Kidney (tissue), 22 donors: ENCODE measurements at places on chromosomes 5 and 9. TPM values are rescaled to one million over a fixed set of nuclear protein-coding genes. Genes with fewer than 3 reads are reported as not detected.

AFAP1L1 gene
- 4.8 TPM for polyA plus RNA-seq

SPEF2 gene
- 7.1 TPM for polyA plus RNA-seq

FBP2 gene
- not detected for polyA plus RNA-seq

SPINK6 gene
- not detected for polyA plus RNA-seq

DNA sequence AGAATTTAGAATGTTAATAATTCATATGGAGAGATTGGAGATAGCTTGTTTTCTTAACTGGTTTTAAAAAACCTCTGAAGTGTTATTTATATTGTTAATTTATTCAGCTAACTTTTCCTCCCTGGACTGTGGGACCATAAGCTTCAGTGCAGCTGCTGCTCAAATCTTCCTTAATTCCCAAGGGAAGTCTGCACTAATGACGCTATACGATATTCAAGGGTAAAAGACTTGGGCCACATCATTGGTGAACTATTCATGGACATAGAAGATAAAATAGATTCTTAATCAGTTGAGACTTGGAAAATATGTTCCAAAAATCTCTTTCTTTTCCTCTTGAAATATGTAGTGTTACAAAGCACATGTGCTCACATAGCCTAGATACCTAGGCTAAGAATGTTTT is 31.1 kb upstream of the GAS1 start:
- DNase-seq, result no peak

GRCh38 chr9:93612796-93613154 is 36.4 kb downstream of the PHF2 start:
- no peak for DNase-seq

DNA sequence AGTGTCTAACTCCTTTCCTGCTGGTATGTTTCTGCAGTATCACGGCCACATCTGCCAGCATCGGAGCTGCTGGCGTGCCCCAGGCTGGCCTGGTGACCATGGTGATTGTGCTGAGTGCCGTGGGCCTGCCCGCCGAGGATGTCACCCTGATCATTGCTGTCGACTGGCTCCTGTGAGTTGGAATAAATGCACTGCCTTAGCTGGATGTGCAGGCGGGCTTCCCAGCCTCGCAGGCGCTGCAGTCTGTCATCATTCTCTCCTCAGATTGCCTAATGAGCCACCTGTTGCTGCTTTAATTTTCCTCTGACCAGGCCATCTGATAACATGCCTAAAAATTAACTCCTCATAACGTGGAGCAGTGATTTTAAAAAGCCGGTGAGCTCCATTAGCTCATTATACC is 79.1 kb upstream of the PLPP6 start:
- DNase-seq, result no peak

- no peak for DNase-seq
Measured at GRCh38 chr5:10935536-10935935, 174.5 kb upstream of the DAP start.

DNA sequence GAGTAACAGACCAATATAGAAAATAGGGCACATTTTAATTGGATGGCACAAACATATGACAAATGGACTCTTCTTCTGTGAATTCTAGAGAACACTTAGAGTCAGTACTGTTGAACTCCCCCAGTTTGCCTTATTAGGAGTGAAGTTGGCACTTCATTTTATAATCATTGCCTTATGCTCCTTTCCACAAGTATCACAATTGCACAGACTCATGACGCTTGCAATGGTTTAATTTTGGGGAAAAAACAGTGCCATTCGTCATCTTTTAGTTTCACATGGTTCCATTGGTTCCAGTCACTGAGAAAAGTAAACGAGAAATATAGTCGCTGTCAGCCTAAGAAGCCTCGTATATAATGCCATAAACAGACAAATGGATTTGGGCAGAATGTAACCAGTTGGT is 71.2 kb downstream of the LURAP1L start:
- no peak for DNase-seq

- DNase-seq, result no peak
Measured at GRCh38 chr9:136225366-136225747, 20.3 kb downstream of the QSOX2 start.

DNA sequence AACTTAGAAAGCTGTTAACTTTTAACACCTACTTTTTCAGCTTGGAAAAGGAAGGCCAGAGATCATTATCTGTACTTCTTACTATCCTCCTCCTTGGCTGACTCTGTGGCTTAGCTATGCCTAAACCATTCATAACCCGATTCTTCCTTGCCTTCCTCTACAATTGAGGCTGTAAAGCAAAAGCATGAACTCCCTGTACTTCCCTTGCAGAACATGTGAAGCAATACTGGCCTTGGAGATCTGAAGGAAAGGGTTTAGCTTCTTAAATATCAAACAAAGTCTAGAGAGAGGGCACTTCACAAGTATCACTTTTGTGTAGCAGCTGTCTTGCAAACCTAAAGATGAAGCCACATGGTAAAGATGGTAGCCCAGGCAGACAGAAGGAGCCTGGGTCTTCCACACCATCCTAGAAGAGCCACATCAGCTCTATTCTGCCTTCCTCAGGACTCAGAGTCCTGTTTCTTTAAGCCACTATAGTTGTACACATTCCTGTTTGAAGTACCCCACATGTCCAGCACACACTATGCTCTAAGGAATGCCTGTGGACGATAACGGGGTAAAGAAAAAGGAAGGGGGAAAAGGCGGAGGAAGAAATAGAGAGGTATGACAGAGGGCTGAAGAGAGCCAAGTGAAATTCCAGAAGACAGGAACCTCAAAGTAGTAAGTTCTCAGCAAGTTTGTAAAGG is 169.2 kb downstream of the SLIT3 start:
- no peak for DNase-seq

DNA sequence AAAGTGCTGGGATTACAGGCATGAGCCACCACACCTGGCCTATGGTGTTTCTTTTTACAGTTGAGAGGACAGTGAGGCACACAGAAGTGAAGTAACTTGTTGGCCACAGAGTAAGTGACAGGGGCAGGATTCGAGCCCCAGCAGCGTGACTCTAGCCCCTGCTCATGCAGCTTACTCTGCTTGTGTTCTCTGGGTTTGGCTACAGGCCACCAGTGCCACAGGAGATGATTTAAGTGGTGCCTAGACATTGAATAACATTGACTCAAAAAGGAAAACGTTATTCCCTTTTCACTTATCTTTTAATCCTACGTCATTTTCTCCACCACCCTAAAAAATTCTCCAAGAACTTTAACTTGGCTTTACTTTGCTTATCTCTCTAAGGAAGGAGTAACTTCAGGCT is 61.4 kb downstream of the SNX24 start:
- no peak for DNase-seq

- no peak for DNase-seq
Measured at GRCh38 chr9:38391278-38392118, 1.0 kb upstream of the ALDH1B1 start.

GRCh38 chr9:105405514-105406131 is 42.2 kb upstream of the FSD1L start:
- no peak for DNase-seq

- no peak for DNase-seq
Measured at GRCh38 chr9:123761905-123762605, 167.9 kb downstream of the DENND1A start.
